ENCODE measurements at places on chromosomes 7 and 10.

- no peak for DNase-seq
Observed at GRCh38 chr7:95933618-95934017, 161.3 kb downstream of the DYNC1I1 start.

DNA sequence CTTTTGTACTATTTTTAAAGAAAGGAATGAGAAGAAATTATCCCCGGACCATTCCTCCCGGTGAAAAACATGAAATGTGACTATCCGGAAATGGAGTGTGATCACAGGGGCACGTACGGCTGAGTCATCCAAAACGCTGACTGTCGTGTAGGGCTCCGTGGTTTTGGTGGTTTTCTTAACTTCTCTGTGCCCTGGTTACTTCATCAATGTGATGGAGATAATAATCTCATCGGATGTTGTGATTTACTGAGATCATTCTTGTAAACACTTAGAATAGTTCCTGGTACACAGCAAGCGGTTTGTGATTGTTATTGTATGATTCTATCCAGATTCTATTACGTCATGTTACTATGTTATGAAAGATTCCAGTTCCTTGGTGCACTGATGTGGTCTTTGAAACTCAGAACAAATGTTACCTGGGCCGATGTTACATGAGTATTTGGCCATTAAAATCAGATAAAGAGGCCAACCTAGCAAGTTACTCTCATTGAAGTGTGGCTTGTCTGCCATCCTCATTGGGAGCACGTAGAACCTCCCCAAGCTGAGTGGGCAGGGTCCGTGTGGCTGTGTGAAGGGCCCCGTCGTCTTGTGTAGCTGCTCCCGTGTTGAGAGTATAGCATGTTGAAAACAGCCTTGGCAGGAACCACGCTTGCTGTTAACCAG is 99.5 kb downstream of the CAMK1D start:
- peak; percentile 58 for DNase-seq

GRCh38 chr7:43844257-43844656 is 25.1 kb downstream of the MRPS24 start:
- DNase-seq, result no peak

DNA sequence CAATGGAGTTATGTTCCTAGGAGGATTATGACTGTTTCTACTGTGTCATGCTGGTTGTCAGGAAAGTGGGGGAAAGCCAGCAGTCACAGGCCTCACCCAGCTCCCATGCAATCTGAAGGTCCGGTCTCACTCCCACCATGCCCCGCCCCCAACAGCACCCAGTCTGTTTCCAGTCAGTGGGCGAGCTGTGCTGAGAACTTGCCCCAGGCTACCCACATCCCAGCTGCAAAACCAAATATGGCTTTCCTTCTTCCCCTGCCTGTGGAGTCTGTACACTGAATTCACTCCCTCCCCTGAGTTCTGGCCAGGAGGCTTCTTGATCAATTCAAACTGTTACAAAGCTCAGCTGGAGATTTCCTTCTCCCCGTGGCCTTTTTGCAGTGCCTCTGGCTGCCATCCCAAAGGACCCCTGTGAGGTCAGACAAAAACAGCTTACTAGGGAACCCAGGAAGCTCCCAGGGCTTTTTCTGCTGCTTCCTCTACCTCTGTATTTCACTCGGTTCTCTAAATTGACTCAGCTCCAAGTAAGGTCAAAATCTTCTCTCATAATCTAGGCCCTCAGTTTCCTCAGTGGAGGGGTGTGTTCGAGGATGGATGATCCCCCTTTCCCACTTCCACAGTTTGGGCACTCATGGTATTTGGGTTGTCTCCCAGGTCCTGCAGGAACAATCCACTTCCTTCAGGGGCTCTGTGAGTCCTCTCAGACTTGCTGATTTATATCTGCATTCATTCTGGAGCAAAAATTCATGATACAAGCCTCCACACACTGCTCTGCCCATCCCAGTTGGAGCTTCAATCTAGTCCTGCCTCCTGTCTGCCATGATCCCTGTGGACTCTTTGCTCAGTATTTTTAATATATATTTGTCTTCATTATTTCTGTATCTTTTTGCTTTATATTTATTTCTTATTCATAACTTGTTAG is 205.5 kb downstream of the SEMA3D start:
- no peak for DNase-seq

Data from activated CD4-positive, CD25-positive, alpha-beta regulatory T cell treated with anti-CD3 and anti-CD28 coated beads, Interleukin-2, amount 50 U/mL, for 16 hours (primary cell).